DMS153 (cell line): ENCODE measurements at places on chromosomes 1 and 21.

DNA sequence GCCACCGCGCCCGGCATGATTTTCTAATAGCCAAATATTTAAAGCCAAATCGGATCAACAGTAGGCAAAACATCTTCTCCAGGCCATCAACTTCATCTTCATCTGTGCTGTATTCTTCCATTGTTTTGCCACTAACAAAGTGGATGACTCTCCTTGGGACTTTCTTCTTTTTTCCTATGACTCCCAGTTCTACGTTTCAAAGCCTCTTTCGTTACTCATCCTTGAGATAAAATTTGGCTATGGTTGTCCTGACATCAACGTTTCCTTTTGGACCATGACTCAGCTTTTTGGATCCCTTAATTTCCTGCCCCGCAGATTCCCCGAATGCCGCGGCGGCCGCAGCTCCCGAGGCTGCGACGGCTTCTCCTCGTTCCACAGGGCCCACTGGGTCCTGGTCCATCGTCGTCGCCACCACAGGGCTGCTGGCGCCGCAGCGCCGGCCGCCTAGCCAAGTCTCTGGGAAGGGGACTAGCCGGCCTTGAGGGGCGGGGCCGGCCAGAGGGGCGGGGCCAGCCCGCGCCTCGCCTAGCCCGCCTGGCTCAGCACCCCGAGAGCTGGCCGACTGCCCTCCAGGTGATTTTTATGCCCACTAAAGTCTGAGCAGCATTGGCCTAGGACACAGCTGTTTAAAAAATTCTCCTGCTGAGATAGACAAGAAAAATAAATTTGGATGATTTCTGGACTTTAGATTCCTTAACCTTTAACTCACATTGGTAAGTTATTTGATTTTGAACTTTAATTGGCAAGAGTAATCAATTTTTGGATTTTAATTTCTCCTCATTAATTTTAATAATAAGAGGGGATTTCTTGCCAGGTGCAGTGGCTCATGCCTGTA lies 93.9 kb downstream of the ADCY10 start:
- peak; percentile 37 for DNase-seq

- DNase-seq: peak; percentile 90
Observed at GRCh38 chr1:42146626-42147320, 6.4 kb upstream of the GUCA2B start.

- no peak for DNase-seq
Observed at GRCh38 chr1:3743421-3743820, 8.8 kb upstream of the CCDC27 start.

DNA sequence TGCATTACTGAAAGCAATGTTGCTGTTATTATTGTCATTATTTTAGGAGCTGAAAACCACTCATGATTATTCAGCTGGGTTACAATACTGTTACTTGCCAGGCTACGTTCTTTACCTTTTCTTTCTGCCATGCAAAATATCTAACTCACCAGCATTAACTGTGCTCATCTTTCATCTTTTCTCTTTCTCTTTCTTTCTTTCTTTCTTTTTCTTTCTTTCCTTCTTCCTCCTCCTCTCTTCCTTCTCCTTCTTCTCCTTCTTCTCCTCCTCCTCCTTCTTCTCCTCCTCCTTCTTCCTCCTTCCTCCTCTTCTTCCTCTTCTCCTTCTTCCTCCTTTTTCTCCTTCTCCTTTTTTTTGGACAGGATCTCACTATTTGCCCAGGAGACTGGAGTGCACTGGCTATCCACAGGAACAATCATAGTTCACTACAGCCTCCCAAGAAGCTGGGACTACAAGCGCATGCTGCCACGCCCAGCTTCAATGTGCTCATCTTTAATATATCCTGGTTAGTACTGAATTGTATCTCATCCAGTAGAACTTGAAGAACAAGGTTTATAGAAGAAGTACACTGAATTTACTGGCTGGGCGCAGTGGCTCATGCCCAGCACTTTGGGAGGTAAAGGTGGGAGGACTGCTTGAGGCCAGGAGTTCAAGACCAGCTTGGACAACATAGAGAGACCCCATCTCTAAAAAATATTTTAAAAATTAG lies 6.9 kb upstream of the ZMYM4 start:
- no peak for DNase-seq

- no peak for DNase-seq
Observed at GRCh38 chr1:226635456-226635941, 86.9 kb downstream of the STUM start.

- DNase-seq: no peak
Observed at GRCh38 chr1:204368996-204369726, 9.4 kb upstream of the PLEKHA6 start.
